Activated CD4-positive, alpha-beta T cell treated with anti-CD3 and anti-CD28 coated beads for 4 hours (primary cell): ENCODE measurements at places on chromosomes 2 and 18.

DNA sequence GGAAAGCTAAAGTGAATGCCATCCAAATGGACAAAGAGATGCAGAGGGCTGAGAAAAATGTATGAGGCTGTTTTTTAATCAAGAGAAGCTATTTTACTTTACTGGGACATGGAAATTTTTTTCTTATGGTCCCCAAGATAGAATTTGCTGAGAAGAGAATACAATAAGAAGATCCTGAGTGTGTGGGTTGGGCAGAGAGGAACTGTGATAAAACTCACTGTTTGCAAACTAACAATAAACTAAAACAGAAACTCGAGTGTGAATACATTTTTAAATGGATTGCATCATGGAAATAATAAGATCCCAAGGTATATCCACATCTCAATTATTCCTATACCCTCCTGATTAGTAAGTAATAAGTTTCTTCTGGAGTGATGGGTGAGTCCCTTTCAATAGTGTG, 4.4 kb downstream of the NEB start:
- DNase-seq = no peak

DNA sequence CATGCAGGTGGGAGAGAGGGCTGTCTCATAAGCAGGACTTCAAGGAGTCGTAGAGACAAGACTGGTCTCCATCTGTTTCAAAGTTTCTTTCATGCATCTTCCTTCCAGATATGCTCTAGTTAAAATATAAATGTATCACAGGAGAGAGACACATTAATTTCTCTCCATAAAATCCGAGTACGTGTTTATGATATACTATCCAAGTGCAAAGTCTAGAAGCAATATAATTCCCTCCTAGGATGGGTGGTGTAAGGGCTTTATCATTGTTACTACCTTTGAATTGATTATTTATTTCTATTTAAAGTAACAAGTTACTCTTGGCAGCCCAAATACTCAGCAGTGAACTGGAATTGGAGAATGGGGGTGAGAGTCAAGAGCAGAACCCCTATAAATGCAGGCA, 172.3 kb downstream of the LRRTM1 start:
- no peak for DNase-seq

GRCh38 chr18:55012008-55012407, 52.7 kb upstream of the CCDC68 start:
- DNase-seq = no peak

DNA sequence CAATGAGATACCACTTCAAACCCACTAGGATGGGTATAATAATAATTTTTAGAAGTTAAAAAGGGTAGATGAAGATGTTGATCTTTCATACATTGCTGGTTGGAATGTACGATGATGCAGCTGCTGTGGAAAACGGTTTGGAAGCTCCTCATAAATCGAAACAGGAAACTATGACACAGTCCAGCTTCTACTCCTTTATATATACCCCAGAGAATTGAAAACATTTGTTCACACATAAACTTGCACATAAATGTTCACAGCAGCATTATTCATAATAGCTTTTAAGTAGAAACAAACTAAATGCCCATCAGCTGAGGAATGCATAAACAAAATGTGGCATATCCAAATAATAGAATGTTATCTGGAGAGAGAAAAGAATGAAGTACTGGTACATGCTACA, 95.0 kb downstream of the STRADB start:
- DNase-seq = no peak

GRCh38 chr2:20629181-20629580, 21.7 kb downstream of the HS1BP3 start:
- DNase-seq = no peak
